NCI-H1092 (cell line): ENCODE measurements at places on chromosomes 2 and 18.

- no peak for DNase-seq
Observed at GRCh38 chr18:3826021-3826420, 376.0 kb downstream of the TGIF1 start.

DNA sequence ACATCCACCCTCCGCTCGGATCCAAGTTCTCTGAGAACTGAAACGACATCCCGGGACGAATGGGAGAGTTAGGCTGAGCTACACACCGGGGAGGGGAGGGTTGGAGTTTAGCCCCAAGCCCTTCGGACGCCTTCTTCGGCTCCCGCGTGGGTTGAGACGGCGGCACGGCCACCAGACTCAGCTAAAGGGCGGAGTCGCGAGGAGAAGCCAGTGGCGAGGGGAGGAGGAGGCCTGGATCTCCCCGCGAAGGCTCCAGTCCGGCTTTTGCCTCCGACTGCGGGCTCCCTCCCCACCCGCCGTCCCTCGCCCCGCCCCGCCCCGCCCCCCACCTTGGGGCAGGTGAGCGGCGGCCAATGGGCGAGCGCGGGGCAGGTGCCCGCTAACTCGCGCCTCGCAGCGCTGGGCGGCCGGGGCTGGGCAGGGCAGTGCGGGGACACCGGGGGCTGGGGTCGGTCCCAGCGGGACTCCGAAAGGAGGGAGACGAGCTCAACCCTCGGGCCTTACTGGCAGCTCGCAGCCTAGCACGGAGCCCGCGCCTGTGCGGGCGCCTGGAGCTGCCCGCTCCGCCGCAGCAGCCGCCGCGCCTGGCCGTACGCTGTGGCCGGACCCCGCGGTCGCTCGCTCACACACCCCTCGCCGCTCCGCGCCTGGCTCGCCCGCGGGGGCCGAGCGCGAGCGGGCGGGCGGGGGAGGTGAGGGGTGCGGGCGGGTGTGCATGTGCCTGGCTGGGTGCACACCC is at the start of gene EMX1:
EMX1 (plus strand) TSS at position 382 of the 739 bp plus-strand sequence; CDS start at position 716, 334 bp downstream.
- DNase-seq, result peak; percentile 4

- no peak for DNase-seq
Observed at GRCh38 chr2:11320698-11321492, 23.5 kb downstream of the ROCK2 start.

- DNase-seq, result no peak
Observed at GRCh38 chr2:69057660-69058059, 44.7 kb downstream of the ANTXR1 start.

- no peak for DNase-seq
Observed at GRCh38 chr18:22253676-22254075, 84.3 kb downstream of the GATA6 start.

GRCh38 chr2:182744490-182744889 is 28.4 kb downstream of the DNAJC10 start:
- DNase-seq, result no peak

DNA sequence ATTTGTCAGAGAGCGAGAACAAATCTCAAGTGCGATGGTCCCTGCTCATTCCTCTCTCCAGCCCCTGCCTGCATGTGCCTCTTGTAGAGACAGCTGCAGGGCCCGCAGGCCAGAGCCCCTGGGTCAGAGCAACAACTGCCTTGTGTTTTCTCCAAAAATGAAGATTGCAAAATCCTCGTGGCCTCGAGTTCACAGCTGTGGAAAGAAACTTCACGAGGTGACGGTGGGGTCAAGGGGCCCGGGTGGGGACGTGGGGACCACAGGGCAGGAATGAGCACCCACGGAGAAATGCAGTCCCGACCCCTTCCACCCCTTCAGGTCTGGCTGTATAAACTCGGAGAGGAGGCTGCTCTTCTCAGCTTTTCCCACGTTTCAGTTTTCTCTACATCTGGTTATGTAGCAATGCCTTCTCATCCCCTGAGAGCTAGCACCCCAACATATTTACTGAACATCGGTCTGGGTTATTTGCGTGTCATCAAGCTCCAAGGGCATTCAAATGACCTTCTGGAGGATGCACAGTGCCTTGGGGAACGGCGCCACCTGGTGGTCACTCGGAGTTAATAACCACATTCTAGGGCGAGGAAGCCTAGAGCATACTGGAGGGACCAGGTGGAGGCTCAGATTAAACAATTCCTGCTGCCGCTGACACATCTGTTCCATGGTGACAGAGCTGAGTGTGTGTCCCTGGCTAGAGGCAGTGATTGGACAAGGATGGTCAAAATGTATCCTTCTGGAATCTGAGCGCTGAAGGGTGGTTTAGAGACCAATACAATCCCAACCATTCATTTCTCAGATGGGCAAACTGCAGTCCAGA is 91.4 kb upstream of the CYRIA start:
- peak; percentile 8 for DNase-seq

GRCh38 chr2:190668892-190669291 is 20.0 kb downstream of the NAB1 start:
- no peak for DNase-seq

DNA sequence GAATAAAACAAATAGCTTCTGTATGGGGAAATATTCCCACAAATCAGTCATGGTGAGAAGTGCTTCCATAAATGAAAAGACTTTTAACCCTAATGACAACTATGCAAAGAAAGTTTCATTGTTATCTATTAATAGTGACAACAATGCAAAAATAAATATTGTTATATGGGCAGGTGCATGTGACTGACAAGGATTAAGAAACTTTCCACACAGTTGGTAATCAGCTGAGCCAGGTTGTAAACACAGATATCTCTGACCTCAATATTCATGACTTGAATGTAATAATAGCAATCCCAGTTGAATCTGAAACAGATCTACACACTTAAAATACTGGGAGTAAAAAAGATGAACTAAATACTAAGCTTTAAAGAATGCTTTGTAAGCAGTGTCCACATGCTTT is 517.0 kb upstream of the SOX11 start:
- no peak for DNase-seq

- DNase-seq, result no peak
Observed at GRCh38 chr2:14779252-14779651, 146.7 kb downstream of the LRATD1 start.

GRCh38 chr2:120945832-120946499 is 210.3 kb downstream of the GLI2 start:
- DNase-seq, result no peak

DNA sequence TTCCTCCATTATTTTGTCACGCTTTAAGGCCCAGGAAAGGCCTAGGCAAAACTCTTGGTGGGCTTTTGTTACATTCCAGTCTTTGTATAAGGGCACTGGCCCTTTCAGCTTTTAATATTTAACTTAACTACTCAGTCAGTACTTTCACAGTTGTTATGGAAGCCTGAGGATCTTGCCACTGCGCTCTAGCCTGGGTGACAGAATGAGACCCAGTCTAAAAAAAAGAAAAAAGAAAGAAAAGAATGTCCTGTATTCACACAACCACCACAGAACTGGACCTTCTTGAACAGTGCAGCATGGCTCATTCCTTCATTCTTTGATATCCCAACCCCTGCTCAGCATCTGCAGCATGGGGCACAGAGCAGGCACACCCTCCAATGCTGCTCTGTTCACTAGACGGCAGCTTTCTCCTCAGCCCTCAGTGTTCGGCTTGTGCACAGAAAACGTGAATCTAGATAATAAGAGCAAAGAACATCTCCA is 93.4 kb upstream of the MSH2 start:
- no peak for DNase-seq

GRCh38 chr2:74812787-74813590 is 20.9 kb upstream of the HK2 start:
- DNase-seq, result no peak

DNA sequence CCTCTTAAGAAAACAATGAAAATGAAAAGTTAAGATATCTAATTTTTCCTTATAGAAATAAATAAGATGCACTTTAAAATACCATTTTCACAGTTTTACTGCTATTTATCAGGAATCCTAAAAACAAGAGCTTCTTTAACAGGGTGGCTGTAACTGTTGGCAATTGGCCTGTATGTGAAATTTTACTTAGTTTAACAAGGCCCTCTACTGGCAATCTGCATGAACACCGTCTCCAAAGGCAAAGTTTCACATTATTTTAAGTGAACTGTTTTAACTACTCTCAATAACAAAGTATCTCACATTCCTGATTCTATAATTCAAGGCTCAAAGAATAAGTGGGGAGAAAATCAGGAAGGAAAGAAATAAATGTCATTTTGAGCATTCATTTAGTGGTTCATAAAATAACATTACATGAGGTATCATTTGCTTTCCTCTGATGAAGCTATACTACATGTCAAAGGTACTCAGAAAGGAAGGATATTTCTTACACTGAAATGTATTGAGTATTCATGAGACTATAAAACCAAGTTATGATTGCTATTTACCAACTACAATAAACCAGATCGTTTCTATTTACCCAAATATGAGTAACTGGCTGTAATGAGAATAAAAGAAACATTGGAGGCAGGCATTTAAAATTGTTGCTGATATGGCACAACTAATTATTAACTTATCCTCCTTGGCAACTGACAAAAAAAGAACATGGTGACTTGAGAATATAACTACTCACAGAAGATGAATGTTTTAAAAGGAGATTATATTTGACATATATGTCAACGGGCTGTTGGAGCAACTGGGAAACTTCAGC is 7.0 kb downstream of the NCKAP5 start:
- peak; percentile 22 for DNase-seq

GRCh38 chr2:206084439-206084869 is 1.5 kb downstream of the INO80D start:
- DNase-seq, result peak; percentile 13

DNA sequence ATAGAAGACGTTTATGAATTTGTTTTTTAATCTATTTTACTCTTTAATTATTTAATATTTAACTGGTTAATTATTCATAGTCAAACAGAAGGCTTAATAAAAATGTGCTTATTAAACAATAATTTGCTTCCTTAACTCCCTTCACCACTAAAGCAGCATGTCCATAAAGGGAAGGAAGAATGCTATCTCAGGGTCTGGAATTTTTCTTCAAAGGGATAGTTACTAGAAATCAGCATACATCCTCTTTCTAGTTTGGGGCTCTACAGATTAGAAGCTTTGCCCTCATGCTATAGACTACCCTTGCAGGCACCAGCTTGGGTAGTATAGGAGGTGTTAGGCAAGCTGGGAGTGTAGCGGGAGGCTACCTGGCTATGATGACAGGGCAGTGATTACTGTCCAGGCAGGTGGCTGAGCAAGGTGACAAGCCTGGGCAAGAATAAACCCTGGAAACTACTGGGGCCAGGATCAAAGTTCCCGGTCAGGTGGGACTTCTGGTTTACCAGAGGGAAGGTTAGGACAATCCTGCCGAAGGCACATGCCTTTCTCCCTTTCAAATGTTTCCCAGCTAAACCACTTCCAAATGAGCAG is 276.0 kb upstream of the REV1 start:
- DNase-seq, result no peak

- no peak for DNase-seq
Observed at GRCh38 chr2:214076527-214076926, 334.3 kb upstream of the VWC2L start.

GRCh38 chr2:85063981-85064599 is 69.1 kb upstream of the TCF7L1 start:
- no peak for DNase-seq

GRCh38 chr2:29583104-29583503 is 338.3 kb downstream of the ALK start:
- no peak for DNase-seq

- peak; percentile 30 for DNase-seq
Observed at GRCh38 chr2:29295845-29296244, 180.6 kb downstream of the CLIP4 start.

DNA sequence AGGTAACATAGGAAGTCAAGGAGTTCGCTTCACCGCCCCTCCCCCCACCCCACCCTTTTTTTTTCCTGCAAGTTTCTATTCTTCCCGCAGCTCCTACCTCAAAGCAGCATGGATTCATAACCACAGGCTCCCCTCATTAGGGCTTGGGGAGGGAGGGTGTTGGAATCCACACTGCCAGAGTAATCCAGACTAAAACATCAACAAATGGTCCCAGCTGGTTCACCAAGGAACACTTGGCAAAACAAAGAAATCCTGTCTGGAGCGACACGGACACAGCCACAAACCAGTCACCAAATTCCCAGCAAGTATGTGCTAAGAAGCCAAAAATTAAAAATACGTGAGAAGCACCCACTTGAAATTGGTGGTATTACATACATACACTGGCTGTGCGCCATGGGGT is 106.9 kb upstream of the PPP1CB start:
- no peak for DNase-seq
